ENCODE measurements at places on chromosomes 4 and X.
A peak's percentile ranks its signal among the peaks of the same experiment; 100 is the strongest.

- no peak for DNase-seq
These were observed 6.6 kb downstream of the TLL1 start for GRCh38 chr4:165879641-165880040.

- no peak for DNase-seq
These were observed 5.1 kb upstream of the RAPGEF2 start for GRCh38 chr4:159097785-159098184.

DNA sequence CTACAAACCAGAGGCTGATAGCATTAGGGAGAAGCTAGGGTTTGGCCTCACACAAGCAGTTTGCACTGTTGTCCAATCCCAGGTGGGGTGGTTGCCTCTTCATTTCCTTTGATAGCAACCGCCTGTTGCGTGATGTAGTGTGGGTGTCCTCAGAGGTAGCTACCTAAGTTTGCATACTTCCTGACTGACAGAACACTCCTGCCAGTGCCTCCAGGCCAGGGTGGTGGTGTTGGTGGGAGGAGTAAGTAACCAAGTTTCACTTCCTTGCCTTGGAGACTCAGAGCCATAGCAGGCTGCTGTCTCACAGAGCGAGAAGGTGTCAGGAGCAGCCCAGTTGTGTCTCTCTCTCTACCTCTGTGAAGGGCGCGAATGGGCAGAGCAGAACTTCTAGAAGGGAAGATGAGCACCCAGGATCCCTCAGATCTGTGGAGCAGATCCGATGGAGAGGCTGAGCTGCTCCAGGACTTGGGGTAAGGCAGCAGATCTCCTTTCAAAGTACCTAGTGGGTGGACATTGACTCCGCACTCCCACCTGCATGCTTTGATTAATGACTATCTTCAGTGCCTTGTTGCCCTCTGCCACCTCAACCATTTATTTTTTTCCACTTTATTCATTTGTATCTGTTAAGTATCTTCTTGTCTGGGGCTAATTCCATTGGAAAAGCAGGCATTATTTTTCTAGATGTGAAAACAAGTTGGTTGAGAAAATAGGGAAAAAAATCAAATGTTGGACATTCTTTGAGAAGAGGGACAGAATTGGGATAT is at the start of gene DAPP1:
Gene DAPP1 (plus strand): TSS at position 283 of the 764 bp plus-strand sequence. CDS start 87 bp downstream, at position 370.
- DNase-seq, result no peak

DNA sequence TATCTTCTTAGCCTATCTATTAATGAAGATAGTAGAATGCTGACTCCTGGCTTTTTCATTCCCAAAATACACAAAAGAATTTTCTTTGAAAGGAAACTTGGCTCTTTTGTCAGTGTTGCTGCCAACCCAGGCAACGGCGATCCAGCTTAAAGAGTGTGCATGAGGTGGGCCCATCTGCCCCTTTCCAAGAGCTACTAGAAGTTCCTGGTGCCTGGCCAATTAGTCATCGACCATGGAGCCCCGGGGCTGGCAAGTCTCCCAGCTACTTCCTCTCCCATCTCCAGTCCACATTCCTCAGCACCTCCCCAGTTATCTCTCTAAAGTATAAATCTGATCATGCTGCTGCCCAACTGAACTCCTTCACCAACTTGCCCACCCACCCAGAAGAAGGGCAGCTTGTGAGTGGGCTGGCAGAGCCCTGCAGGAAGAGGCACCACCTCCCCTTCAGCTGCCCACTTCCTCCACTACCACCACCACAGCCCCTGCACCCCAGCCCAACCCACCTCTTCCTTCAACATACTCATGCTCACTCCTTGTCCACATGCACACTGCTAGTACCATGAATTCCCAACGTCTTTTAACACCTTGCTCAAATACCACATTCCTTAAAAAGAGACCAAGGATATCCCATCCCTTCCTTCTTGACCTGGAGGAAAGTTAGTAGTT is 158.2 kb upstream of the MAP3K15 start:
- peak; percentile 16 for DNase-seq

DNA sequence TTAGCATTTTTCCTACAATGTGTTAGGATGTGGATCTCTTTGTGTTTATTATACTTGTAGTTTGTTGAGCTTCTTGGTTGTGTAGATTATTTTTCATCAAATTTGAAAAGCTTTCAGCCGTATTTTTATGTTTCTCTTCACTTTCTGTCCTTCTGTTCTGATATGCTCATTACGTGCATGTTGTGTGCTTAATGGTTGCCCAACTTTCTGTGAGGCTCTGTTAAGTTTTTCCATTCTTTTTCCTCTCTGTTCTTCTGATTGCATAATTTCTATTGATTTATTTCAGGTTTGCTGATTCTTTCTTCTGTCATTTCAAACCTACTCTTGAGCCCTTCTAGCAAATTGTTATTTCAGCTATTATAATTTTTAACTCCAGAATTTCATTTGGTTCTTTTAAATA is 478.2 kb downstream of the IL1RAPL1 start:
- no peak for DNase-seq

GRCh38 chr4:785332-786073 is 40.4 kb downstream of the CPLX1 start:
- no peak for DNase-seq

DNA sequence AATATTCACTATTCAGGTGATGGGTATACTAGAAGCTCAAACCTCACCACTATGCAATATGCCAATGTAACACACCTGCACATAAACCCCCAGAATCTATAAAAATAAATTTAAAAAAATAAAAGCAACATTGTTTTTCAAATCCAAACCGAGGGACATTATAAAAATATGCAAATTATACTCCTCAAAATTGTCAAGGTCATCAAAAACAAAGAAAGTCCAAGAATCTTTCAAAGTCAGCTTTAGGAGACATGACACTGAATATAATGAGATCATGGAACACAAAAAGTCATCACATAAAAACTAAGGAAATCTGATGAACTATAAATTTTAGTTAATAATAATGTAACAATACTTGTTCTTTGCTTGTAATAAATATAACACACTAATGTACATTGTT is 43.2 kb upstream of the AR start:
- no peak for DNase-seq

DNA sequence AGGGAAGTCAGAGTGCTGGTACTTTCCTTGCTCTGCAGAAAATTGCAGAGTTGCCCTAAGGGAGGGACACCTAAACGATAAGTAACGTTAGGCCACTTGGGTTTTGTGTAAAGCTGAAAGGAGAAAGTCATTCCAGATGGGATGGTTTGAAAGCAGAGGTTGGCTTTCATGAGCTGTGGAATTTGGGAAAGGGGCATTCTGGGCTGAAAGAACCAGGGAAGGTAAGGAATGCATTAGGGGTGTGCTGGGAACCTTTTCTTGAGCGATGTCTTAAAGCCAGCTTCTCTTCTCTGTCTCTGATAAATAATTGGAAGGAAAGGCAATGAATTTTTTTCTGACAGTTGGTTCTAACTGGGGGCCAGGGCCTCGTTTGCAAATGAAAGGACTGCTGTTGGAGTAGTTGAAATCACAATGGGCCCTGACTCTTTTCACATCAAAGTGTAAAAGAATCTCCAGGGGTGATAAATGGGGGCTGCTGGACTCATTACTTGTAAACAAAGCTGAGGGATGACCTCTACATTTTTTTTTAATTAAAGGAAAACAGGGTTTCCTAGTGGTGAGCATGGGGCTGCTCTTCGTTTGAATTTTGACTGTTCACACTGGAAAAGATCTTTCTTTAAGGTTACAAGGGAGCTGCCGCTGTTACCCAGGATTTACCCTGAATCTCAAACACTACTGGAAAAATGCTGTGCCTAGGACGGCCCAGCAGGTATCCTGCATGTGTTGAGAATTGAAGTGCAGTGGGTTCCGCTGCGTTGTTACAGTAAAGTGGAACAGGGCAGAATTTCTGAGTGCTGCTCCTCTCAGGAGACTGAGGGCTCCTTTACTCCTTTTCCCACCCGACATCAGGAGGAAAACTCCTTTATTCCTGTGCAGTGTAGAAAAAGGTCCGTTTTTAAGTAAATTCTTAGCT is 25.0 kb downstream of the AFF1 start:
- DNase-seq, result no peak

- no peak for DNase-seq
These were observed 98.9 kb downstream of the ATXN3L start for GRCh38 chrX:13220916-13221315.

GRCh38 chrX:148161701-148162100 is 180.6 kb downstream of the FMR1NB start:
- DNase-seq, result no peak

GRCh38 chrX:95884186-95884585 is 800.5 kb upstream of the DIAPH2 start:
- no peak for DNase-seq

GRCh38 chr4:74440356-74440755 is 4.6 kb upstream of the AREG start:
- DNase-seq, result no peak

DNA sequence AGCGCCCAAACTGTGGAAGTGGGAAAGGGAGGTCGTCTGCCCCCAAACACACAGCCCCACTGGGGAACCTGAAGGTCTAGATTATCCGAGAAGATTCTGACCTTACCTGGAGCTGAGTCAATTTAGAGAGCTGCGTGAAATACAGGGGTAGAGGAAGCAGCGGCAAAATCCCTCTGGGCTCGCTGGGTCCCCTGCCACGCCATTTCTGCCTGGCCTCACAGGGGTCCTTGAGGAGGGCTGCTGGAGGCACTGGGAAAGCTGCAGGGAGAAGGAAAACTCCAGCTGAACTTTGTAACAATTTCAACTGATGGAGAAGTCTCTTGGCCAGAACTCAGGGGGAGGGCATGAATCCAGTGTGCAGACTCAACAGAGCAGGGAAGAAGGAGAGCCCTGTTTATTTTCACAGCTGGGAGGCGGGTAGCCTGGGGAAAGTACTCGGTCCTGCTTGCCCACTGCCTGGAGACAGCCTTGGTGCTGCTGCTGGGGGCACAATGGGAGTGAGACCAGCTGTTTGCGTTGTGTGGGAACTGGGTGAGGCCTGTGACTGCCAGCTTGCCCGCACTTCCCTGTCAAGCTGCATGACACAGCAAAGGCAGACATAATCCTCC is 93.2 kb upstream of the MAPK10 start:
- DNase-seq, result no peak

- DNase-seq, result no peak
These were observed 1.0 kb upstream of the PPP2R2C start for GRCh38 chr4:6473264-6474052.

DNA sequence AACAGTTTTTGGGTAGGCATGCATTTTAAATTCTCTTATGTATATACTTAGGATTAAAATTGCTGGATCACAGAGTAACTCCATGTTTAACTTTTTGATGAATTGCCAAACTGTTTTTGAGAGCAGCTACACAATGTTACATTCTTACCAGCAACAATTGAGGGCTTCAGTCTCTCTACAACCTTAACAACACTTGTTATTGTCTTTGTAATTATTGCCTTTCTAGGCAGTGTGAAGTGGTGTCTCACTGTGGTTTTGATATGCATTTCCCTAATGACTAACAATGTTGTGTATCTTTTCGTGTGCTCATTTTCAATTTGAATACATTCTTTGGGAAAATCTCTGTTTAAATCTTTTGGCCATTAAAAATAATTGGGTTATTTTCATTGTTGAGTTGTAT is 17.3 kb upstream of the F11 start:
- DNase-seq, result no peak

GRCh38 chrX:105821471-105822121 is 743 bp upstream of the NRK start:
- no peak for DNase-seq

- DNase-seq, result no peak
These were observed 207.1 kb downstream of the ZNF330 start for GRCh38 chr4:141427726-141428296.

DNA sequence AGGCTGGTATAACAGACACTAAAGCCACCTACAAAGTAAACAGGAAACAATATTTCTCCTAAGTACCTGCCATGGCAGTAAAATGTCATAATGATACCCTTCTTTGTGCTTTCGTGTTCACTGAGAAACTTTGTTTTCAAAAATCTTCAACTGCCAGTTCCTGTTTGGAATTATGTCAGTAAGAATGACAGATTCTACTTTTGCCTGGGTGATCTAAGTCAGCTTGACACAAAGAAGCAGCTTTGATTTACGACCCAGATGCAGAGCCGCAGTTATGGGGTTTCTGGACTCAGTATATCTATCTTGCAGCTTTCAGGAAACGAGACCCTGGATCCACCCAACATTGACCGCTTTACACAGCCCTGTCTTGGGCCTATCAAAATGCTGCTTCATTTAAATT is 71.2 kb downstream of the SNX25 start:
- DNase-seq, result no peak

DNA sequence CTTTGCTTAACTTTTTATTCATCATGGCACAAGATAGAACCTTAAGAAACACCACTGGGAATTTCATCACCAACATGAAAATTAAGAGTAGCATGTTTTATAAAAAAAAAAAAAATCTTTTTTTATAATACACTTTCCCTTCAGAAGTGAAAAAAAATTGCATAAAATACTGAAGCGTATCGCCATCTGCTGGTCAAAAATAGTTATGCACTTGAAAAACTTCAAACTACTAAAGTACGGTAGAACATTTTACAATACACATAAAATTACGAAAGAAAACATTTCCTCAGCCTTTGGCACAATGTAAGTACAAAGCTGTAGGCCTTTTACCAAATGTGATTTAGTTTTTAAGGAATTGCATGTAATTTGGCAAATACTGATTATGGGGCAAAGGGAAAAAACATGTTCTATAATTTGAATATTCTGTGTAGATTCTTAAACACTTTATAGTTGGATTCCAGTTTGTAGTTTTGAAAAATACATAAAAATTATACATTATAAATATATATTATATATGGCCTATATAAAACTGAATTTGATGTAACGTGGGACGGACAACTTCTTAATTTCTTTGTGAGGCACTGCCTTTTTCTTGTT is 26.5 kb downstream of the HCCS start:
- DNase-seq, result no peak

- no peak for DNase-seq
These were observed 228.4 kb downstream of the MAPK10 start for GRCh38 chr4:86131456-86131855.

DNA sequence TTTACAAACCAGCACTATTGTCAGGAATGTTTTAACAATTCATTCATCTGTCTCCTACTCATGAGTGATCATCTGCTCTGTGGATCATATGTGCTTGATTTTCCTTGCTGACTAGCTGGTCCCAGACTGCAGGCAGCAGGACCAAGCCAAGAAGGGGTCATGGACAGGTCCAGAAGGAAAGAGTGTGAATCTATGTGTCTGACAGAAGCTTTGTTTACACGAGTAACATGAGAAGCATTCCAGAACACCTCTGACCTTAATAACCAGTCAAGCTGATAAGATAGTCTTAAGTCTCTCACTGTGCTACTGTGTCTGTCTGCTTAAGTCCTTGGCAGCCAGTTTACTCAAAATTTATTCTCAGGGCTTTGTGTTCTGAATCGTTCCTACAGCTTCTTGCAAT is 39.0 kb downstream of the GUCY1A1 start:
- DNase-seq, result no peak

GRCh38 chr4:42497142-42497910 is 100.0 kb downstream of the SHISA3 start:
- DNase-seq, result no peak

- DNase-seq, result no peak
These were observed 11.5 kb upstream of the HDAC8 start for GRCh38 chrX:72584163-72584562.

DNA sequence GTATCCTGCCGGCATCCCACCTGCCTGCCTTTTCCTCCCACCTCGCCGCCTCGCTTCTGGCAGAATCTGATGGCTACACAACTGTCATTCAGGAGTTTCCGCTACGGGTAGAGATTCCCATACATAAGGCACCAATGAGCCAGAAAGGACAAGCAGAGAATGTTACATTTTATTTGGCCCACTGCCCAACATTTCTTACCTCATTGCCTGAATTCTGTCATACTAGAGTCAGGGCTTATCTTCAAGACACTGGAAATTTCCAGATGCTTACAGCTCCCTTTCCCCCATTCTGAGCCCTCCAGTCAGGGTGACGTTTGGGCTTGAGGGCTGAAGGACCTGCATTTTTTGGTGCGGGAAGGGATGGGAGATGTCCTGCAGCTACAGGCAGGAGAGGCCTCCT is 113.0 kb downstream of the NHS start:
- DNase-seq, result no peak
